ENCODE measurements at places on chromosomes 2 and 18.

DNA sequence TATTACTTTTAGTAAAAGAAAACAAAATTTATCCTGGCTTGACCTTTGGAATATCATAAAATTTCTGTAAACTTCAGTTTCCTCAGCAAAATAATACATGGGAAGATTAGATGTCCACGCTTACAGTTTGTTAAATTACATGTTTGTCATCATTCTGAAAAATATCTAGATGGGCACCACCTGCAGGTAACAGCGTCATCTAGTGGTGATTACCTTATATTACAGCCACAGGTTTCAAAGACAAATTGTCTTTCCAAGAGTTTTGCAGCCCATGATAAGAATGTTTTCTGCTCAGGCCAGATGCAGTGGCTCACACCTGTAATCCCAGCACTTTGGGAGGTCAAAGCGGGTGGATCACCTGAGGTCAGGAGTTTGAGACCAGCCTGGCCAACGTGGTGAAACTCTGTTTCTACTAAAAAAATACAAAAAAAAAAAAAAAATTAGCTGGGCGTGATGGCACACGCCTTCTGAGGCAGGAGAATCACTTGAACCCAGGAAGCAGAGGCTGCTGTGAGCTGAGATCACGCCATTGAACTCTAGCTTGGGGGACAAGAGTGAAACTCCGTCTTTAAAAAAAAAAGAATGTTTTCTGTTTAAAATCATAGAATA, 96.3 kb upstream of the RASGRP3 start:
- no peak for DNase-seq

DNA sequence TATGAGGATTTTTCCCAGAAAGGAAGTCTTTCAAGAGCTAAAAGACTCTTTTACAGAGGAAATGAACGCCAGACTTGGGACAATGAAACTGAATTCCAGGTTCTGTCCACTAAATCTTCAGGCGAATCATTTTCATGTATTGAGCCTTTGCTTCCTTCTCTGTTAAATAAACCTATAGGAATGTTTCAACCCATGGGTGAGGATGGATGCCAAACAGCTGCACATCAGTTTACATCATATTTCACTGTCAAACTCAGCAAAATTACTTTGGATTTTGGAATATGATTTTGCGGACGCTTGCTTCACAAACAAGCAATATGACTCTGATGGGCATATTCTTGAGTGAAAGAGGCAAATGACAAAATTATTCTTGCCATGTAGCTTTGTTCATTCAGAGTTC, 256.1 kb upstream of the ZNF521 start:
- no peak for DNase-seq

- DNase-seq, result no peak
These were observed 52.3 kb downstream of the FOXI3 start for GRCh38 chr2:88400037-88400767.

GRCh38 chr2:23220513-23221094, 164.4 kb upstream of the KLHL29 start:
- no peak for DNase-seq

DNA sequence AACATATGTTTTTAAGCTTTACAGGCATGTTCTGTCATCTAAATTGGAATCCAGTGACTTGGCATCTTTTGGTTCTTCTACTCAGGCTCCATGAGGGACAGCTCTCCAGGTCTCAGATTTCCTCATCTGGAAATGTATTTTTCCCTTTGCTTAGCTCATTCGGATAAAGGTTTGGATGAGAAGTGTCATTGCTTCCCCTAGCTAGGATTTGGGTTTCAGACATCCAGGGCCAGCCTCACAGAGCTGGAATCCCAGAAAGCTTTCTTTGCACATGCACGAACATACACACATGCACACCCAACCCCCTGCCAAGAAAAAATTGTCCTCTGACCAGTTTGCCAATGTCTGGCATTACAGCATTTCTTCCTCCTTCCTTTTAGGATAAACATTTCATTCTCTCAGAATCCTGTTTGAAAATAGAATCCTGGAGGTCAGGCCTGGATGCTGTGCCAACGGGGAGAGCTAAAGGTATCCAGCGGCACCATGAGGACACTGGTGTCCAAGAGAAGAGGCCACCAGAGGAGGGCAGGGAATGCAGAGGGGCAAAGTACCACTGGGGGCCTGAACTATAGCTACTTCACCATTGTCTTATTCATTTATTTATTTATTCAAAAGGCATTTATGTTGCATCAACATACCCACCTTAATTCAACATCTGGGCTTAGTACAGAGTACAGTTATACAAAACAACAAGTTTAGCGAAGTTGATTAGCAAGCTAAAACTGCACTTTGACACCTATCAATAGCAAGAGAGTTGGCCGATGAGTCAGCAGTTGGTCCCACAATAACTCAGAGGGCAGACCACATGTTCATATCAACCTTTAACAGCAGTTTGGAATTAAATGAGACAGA, 97.9 kb upstream of the ATL2 start:
- DNase-seq, result no peak

DNA sequence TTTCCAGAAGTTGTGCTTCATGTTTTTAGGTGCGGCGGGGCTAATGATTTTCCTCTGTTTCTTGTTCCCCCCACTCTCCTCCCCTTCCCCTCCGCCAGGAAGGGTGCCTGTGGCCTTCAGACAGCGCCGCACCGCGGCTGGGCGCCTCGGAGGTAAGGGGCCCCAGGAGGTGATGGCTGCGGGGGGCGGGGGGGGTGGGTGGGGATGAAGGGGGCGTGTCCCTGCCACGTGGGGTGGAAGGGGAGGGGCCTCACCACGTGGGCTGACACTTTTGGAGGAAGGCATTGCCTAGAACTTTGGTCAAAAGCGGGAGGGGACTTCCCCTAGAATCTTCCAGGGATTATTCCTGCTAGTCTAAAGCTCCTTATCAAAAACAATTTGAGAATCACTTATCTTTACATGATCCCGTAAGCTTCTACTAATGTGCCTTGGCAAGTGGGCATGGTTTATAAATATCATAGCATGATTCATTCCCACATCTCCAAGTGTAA, 83.1 kb downstream of the FAM210A start:
- DNase-seq, result no peak

GRCh38 chr18:62152844-62153243, 34.0 kb downstream of the PIGN start:
- no peak for DNase-seq

- no peak for DNase-seq
These were observed 96.7 kb downstream of the CRACDL start for GRCh38 chr2:98839292-98839691.

GRCh38 chr2:238863231-238863630, 15.3 kb downstream of the TWIST2 start:
- DNase-seq, result no peak

- no peak for DNase-seq
These were observed 64.7 kb upstream of the MAPRE2 start for GRCh38 chr18:34976534-34976898.
